DND-41 (cell line): ENCODE measurements at places on chromosomes 5 and 9.
A peak's percentile ranks its signal among the peaks of the same experiment; 100 is the strongest.

DNA sequence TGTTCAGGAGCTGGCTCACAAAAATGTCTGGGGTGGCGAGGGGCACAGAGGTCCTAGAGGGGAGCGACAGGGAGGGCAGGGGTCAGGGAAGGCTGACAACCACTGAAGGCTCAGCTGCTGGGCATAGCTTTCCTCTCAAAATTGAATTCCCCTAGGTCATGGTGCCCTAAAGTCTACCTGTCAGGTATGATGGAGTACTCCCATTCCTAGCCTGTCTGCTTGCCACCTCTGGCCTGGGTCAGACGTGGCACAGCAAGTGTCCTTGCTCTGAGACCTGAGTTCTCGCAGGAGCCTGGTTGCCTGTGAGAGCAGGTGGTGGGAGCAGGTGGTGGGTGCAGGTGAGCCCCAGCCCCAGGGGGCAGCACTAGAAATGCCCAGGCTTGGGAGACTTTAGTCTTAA lies 175.4 kb downstream of the PJA2 start:
- DNase-seq, result no peak

GRCh38 chr5:102895976-102896375 lies 140.9 kb downstream of the PAM start:
- DNase-seq, result no peak

DNA sequence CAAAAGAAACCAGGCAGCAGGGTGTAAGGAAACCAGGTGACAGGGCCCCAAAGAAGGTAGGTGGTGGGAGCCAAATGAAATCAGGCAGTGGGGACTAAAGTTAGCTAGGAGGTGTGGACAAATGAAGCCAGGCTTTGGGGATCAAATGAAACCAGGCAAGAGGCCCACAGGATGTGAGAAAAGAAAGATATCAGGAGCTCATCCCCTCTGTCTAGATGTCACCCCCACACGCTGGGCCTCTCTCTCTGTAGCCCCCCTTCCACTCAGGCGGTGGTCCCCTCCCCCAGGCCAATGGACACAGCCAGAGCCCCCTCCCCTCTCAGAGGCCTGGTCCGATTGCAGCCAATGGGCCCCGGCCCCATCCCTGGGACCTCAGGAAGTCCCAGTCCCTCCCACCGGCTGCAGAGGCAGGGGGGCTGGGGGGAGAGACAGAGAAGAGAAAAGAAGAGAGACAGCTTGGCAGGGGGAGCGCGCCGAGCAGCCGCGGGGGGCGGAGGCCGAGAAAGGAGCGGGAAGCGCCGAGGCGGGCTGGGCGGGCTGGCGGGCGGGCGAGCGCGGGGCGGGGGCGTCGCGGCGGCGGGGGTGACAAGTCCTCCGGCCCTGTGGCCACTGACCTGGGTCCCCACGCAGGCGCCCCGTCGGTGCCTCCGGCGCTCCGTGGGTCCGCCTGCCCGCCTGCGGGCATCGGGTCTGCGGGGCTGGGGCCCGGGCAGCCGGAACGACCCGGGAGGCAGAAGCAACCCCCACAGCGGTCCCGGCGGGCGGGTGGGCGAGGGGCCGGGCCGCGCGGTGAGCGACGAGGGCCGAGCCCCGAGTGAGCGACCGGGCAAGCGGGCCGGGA lies 11.9 kb downstream of the CNTFR start:
- DNase-seq, result no peak

DNA sequence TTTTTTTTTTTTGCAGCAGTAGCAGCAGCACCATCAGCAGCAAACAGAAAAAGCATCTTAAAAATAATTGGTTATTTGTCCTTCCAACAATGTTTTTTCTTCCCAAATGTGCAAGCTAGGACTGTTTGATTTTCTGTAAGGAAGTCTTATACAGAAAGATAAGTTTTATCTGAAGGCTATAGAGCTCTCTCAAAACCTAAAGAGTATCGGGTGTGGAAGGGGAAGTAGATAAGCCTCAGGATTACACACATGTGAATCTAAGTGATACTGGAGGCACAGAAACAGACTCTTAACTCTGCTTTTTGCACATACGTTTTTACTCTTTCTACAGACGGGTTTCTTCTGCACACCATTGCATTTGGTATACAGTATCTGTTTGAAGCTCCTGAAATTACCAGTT lies 184.4 kb upstream of the FTMT start:
- DNase-seq, result no peak

DNA sequence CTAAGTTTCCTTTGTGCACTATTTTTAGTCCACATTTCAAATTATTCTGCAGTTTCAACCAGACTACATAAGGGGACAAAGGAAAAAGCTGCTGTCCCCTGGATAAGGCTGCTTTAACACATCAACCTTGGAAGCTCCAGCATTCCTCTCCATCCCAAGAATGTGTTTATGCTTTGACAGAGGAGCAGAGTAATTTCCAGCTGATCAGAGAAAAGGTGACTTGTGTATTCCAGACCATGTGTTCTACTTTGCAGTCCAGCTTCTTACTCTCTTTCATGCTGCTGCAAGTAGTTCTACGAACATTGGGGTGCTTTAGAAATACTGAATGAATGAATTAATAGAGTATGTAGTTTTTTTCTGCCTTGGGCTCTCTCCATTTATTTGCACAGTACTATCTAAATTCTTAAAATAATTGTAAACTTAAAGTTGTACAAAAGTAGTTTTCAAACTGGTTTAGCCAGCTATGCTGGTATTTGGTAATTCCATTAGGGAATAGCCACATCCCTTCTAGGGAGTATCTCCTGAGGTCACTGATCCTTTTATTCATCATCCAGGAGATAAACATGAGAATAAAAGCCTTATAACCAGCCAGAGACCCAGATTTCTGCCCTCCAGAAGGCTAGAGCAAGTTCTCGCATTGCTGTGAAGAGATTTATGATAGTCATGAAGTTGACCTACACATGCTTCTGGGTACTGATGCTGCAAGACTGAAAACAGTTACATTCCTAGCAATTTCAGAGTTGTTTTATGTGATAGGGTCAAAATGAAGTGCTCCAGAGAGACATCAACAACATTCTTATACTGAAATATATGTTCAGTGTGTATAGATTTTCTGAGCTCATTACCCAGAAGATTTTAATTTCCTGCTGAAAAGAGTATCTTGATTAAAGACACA lies 215.2 kb downstream of the COMMD10 start:
- no peak for DNase-seq

DNA sequence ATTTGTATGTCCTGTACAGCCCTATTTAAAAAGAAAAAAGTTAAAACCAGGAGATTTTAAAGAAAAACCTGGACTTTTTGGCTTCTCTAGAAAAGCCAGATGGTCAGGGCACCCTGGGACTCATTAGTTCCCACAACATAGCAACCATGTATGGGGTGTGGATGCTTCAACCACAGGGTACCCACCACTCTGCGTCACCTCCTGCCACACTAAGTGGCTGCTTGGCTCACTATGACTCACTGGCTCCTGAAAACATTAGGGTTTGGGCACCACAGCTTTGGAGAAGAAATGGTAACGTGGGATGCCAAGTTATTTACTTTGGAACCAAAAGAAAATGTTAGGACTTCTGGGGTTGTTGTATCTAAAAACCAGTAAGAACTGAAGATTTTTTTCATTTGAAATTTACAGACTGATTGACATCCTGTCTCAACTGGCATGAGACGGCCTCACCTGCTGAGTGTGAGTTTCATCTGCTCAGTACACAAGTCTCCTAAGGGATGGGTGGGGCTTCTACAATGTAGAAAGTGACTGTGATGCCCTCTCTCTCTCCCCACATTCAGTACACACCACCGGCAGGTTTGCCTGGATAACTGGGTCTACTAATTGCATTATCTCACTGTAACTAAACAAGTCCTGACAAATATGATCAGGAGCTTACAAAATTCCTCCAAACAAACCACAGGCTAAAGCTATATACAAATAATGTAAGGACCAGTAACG lies 103.9 kb downstream of the ESM1 start:
- no peak for DNase-seq

- no peak for DNase-seq
Measured at GRCh38 chr9:15137658-15138356, 169.2 kb downstream of the TTC39B start.

GRCh38 chr9:96884443-96884842 lies 30.1 kb upstream of the ZNF782 start:
- DNase-seq, result no peak

DNA sequence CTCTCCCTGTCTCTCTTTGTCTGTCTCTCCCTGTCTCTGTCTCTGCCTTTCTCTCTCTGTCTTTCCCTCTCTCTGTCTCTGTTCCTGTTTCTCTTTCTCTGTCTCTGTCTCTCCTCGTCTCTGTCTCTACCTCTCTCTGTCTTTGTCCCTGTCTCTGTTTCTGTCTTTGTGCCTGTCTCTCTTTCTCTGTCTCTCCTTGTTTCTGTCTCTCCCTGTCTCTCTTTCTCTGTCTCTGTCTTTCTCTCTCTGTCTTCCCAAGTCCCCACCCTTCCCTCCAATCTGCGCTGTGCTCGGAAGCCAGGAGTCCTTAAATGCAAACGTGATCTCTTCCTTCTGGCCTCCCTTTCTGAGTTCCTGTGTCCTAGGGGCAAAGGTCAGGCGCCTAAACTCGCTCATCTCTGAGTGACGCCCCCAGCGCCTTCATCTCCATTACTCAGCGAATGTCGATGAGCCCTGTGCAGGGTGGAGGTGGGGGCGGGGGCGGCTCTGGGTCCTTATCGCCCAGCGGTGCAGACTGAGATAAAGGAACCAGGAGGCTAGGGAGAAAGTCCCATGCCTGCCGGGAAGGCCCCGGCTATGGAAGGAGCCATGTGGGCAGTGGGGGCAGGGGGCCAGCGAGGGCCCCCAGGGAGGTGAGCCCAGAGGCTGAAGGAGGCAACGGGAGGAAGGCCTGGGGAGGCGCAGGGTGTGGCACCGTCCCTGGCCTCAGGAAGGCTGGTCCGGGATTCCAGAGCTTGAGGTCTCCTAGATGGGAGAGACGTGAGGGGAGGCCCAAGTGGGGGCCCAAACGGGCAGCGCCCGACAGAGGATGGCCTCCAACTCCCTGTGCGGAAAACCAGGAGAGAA lies 1.5 kb upstream of the SLC6A19 start:
- DNase-seq, result no peak

DNA sequence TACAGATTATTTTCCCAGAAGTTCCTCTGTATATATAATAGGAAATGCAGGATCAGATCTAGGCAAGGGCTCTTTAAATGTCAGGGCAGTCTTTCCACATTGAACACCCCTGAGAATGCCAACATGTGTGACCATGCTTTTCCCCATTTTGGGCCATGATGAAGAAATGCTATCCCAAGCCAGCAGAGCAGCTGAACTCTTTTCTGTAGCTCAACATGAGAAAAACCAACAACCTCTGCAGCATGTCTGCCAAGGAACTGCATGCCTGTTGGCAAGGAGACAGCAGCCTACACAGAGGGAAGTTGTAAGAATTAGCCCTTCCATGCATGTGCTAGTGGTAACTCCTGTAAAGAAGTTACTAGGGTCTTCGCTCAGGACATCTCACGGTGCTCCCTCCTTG lies 9.5 kb upstream of the IFNK start:
- no peak for DNase-seq

- DNase-seq, result no peak
Measured at GRCh38 chr5:139361835-139362429, 20.3 kb downstream of the PAIP2 start.

GRCh38 chr5:147821766-147822165 lies 9.7 kb downstream of the SPINK1 start:
- DNase-seq, result no peak

DNA sequence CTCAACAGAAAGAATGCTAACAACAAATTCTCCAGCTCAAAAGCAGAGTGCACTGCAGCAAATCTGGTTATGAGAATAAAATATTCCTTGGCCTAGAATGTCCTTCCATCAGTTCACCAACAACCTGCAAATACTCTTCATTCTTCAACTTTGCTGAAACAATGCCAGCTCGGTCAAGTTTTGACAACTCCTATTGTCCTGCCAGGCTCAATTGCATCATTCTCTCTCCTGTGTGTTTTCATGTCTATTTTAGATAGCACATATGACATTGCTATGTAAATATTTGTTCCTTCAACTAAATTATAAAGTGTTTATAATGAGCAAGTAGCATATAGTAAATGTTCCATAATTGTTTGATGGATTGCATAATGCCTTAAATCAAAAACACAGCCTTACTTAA lies 463.8 kb downstream of the TLE1 start:
- no peak for DNase-seq

GRCh38 chr5:151115272-151115905 lies 34.6 kb upstream of the TNIP1 start:
- peak; percentile 71 for DNase-seq

GRCh38 chr9:121732886-121733285 lies 81.5 kb downstream of the DAB2IP start:
- DNase-seq, result no peak

DNA sequence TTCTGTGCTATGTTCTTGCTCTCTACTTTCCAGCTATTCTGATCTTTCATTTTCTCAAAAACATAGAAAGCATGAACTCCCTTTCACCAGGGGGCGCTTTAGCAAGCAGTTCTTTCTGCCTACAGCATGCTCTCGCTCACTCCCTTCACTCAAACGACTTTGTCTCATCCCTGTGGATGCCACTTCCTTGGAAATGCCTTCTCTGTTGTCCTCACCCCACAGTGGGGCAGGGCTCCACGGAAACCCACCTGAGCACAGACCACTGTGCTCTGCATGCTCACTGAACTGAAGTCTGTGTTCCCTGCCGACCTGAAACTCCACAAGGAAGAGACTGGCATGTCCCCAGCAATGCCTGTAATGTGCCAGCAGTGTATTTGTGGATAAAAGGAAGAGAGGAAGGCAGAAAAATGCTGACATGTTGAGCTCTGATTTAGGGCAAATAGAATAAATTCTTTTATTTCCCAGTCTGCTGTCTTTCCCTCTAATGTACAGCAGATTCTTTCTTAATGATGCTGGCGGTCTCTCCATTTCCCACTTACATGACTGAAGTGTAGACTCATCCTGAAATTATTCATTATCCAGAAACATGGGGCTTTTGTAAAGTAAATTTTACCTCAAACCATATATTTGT lies 4.9 kb upstream of the ROR2 start:
- peak; percentile 10 for DNase-seq

- DNase-seq, result no peak
Measured at GRCh38 chr9:129336601-129337331, 158.7 kb upstream of the IER5L start.

- DNase-seq, result no peak
Measured at GRCh38 chr9:12775679-12776512, 1.1 kb downstream of the LURAP1L start.

- no peak for DNase-seq
Measured at GRCh38 chr5:124941051-124942049, 194.9 kb upstream of the ZNF608 start.

DNA sequence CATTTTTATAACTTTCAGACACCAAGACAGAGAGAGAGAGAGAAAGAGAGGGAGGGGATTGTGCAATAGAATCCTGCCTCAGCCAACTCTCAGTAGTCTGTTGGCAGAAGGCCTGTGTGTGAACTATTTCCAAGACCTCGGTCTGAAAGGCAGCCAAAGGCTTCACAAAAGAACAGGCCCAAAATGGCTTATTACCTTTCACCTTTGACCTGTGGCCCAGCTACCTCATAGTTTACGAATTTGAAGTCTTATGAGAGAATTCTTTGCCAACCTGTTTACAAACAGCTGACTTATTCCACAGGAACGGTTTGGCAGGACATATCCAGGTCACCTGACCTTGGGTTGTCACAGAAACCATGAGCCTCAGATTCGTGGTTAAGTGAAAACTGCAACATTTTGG lies 48.6 kb downstream of the NR2F1-AS1 start:
- no peak for DNase-seq
